ENCODE measurements at places on chromosomes 7 and 10.

- no peak for DNase-seq
Measured at GRCh38 chr7:107663196-107663595, 2.6 kb downstream of the SLC26A4 start.

- DNase-seq = peak; percentile 84
Measured at GRCh38 chr10:89426230-89426868, 12.0 kb downstream of the IFIT5 start.

DNA sequence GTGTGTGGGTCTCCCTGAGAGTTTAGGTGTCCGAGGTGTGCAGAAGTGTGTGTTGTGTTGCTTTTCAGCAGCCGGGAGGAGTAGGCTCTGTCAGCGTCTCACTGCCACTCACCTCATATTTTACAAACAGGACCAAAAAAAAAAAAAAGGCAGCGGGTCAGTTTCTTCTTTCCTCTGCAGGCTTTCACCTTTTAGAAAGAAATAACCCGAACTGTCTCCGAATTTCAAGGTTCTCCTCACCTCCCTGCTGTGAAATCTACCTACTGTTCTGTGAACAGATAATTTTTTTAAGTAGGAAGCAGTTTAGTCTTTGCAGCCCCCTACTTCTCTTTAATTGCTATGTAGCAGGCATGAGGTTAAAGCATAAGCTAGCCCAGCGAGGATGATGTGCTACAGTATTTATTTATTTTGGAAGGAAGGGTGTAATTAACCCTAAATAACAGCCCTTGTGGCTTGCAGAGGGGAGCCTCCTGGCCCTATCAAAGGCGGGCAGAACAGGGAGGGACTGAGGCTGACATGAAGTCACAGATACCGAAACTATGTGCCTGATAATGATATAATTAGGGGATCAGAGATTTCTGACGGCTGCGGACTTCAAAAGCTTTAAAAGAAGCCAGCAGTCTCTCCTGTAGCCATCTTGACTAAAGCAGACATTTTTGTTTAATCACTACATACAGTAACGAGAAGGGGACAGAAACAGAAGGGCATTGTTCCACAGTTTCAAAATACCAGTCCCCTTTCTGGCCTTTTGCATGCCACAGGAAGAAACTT lies 1.6 kb downstream of the BAMBI start:
- peak; percentile 13 for DNase-seq

- no peak for DNase-seq
Measured at GRCh38 chr7:144508702-144509101, 105.2 kb upstream of the NOBOX start.

GRCh38 chr7:12337095-12337494 lies 66.6 kb downstream of the VWDE start:
- no peak for DNase-seq

GRCh38 chr7:93212881-93213280 lies 13.4 kb downstream of the HEPACAM2 start:
- DNase-seq = no peak

DNA sequence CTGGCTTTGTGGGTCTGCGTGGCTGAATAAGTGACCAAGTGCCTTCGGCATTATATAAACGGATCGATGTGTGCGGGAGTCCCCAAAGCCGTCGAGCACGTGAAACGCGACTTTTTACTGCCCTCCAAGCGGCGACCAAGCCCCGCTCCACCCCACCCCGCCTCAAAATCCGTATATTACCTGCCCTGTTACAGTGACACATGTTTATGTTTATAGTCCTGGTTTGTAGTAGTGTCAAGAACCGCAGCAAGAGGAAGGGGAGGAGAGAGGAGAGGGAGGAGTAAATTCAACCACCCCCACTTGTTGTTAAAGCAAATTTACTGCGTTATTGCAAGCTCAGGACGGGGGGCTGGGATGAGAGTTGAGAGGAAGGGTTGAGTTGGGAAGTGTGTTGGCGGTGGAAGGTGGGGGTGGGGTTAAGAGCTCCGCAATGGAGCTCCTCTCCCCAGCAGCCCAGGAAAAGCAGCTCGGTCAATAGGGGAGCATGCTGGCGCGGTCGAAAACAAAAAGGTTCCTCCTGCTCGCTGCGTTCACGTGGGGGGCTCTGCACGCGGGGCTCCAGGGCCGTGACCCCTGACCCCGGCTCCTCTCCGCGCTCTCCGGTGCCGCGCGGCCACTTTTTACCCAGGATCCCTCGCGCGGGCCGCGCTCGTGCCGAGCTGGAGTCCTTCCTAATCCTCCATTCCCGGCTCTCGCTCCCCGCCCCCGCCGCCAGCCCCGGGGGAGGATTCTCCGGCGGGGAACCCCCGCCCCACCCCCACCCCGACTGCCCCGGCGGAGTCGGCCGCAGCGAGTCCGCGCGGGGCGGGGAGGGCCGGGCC lies at the start of gene SKIDA1:
Gene SKIDA1 (minus strand): TSS at position 316 of the 821 bp plus-strand sequence. CDS start 7,860 bp downstream, outside the sequence.
- peak; percentile 81 for DNase-seq

DNA sequence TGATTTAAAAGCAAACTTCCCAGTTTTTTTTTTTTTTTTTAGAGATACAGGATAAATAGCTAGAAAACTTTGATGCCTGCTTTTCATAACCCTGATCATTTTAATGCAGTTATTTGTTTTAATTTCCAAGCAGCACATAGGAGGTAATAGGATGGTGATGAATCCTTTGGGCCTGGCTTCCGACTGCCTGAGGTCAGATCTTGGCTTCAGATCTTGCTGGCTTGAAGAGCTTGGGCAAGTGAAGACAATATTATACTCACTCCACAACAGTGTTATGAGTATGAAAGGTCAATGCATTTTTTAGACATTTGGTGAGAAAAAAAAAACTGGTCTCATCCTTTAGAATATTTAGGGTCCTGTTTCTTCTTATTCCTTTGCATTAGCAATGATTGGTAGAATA lies 124.8 kb upstream of the PRKCQ start:
- no peak for DNase-seq

DNA sequence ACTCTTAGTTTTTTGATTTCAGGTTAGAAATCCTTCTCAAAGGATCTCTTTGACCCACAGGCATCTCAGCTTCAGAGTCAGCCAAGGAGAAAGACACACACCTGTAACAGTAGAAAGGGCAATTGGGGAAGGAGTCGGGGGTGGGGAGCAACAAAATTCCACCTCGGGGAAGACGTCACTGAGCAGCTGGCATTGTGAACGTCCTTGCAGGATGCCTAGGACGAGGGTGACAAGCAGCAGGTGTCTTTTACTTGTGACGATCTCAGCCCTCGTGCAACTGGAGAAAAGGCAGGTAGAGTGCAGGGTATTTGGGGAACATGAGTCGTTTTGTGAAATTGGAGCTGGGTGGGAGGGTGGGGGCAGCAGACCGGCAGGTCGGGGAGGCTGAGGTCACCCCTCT lies 627.0 kb downstream of the ACTR3B start:
- no peak for DNase-seq

DNA sequence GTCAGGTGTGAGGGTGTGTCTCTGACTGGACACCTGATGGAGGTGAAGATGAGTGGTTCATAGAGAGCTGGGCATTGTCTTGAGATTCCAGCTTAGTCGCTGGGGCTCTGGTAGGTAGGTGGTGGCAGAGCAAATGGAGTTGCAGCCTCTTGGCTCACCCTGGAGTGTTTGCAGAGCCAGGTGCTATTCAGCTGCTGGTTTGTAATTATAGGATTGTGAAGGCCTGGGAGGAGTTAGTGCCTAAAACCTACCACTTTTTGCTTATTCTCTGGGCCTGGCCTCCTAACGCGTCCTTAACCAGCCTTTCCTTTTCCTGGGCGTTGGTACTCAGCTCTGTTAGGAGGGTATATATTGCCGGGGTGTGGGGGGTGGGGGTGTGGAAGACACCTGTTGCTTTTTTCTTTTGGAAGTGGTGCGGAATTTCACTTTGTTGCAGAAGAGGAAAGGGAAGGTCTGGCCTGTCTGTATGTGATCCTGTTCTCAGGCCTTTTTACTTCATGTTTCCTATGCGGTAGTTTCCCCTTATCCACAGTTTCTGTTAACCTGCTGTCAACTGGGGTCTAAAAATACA lies 3.2 kb downstream of the PPRC1 start:
- DNase-seq = no peak

- peak; percentile 43 for DNase-seq
Measured at GRCh38 chr10:91924212-91925021, 847 bp downstream of the BTAF1 start.

- no peak for DNase-seq
Measured at GRCh38 chr7:90618876-90619275, 22.8 kb downstream of the CDK14 start.

Measured in fibroblast of the aortic adventitia (primary cell).